ENCODE measurements at places on chromosomes 4 and X.
A peak's percentile ranks its signal among the peaks of the same experiment; 100 is the strongest.

DNA sequence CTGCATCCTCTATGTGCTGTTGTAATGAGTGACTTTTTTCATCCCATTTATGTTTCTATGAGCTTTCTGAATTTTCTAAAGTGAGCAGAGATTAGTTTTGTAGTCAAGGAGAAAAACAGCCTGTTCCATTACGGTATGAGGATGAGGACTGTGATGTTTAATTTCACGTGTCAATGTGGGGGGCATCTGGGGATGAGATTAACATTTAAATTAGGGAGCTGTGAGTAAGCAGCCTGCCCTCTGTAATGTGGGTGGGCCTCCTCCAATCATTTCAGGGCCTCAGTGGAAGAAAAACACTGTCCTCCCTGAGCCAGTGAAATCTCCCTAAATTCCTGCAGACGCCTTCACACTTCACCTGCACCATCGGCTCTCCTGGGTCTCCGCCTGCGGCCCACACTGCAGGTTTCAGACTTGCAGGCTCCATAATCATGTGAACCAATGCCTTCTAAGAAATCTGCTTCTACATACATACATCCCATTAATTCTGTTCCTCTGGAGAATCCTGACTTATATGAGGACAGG is 121.7 kb downstream of the AFAP1 start:
- no peak for DNase-seq

GRCh38 chr4:122662701-122663100 is 41.8 kb upstream of the IL21 start:
- no peak for DNase-seq

DNA sequence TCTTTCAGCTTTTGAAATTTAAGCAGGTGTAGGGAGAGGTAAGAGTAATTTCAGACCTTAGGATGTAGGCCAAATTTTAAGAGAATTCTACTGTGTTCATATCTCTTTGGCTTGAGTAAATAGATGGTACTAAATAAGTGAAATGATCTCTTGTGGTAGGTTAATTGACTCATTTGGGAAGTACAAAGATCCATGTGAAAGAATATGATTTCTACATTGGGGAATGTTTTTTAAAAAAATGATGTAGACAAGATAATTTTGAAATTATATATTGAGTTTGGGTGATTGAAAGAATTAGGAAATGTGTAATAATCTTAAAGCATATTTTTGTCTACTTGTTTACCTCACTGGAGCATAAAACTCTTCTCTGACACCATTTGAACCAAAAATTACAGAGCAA is 35.6 kb downstream of the RAPGEF2 start:
- no peak for DNase-seq

- DNase-seq = no peak
Measured at GRCh38 chrX:21487832-21488231, 113.6 kb downstream of the CNKSR2 start.

DNA sequence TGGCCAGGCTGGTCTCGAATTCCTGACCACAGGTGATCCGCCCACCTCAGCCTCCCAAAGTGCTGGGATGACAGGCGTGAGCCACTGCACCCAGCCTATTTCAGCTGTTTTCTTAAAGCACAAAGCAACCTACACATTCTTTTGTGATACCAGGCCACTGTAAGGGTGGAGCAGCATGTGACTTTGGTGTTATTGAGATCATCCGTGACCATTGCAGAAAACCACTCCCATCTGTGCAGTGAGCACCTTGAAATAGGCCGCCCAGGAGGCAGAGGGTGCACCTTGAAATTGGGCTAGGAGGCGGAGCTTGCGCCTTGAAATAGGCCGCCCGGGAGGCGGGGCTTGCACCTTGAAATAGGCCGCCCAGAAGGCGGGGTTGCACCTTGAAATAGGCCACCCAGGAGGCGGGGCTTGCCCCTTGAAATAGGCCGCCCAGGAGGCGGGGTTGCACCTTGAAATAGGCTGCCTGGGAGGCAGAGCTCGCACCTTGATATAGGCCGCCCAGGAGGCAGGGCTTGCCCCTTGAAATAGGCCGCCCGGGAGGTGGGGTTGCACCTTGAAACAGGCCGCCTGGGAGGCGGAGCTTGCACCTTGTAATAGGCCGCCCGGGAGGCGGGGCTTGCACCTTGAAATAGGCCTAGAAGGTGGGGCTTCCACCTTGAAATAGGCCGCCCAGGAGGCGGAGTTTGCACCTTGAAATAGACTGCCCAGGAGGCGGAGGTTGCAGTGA is 9.0 kb upstream of the SLC25A6 start:
- DNase-seq = no peak

- DNase-seq = no peak
Measured at GRCh38 chrX:100895365-100896075, 21.4 kb upstream of the NOX1 start.

DNA sequence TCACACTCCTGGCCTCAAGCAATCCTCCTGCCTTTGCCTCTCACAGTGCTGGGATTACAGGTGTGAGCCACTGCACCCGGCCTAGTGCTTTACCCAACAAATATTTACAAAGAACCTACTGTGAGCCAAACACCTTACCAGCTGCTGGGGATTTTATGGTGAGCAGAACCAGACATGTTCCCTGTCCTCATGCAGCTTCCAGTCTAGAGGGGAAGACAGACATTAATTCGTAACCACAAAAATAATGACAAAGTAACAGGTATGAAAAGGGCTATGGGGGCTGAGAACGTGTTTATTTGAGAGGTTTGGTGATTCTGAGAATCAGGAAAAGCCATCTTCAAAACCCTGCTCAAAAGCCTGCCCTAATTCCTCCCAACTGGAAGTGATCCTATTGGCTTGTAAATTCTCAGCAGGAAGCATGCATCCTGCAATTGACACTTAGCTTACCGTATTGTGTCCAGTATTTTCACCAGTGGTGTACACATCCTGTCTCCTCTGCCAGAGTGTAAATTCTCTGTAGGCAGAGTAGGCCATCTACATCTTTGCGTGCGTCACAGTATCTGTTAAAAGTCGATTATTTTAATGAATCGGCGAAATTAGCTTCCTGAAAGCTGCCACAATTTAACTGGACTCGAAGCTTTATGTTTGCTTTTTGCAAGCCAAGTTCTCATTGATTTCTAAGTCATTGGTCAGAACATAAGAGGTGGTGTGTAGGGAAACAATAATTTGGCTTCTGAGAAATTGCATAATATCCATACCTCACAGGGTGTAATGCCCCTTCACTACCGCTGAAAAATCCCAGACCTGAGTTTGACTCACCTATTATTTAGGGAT is 67.0 kb downstream of the TMEM156 start:
- DNase-seq = no peak

DNA sequence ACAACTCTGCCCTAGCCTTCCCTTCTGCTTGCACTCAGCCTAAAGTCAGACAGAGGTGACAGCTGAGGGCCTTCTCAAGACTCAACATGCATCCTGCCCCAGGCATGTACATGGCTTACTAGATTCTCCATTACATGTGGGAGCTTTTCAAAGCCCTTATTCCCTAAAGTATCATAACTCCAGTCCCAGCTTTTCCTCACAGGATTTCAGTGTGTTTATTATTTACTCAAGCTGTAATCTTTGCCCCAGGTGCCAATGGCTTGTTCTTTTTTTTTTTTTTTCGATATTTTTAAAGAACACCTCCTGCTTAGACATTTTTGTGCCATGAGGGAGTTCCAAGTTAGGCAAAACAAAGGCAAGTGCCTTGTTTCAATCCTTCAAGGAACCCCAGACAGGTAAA is 154.0 kb upstream of the RADX start:
- DNase-seq = no peak

- no peak for DNase-seq
Measured at GRCh38 chrX:38871129-38872029, 70.1 kb downstream of the MID1IP1 start.

DNA sequence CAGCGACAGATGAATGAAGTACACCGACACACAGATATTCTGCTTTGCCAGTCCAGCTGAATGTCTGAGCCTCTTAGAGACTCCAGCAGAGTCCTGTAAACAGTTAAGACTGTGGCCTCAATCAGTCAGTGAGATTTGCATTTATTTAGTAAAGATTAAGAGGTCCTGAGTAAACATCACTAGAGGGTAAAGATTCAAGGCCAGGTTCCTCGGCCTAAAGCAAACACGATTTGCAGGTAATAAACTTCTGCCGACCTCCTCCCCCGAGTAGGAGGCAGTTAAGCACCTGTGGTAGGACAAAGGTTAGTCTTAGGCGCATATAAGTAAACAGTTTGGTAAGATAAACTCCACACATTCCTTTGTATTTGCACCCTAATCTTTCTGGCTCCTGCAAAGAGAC is 99.6 kb downstream of the CFAP47 start:
- no peak for DNase-seq

DNA sequence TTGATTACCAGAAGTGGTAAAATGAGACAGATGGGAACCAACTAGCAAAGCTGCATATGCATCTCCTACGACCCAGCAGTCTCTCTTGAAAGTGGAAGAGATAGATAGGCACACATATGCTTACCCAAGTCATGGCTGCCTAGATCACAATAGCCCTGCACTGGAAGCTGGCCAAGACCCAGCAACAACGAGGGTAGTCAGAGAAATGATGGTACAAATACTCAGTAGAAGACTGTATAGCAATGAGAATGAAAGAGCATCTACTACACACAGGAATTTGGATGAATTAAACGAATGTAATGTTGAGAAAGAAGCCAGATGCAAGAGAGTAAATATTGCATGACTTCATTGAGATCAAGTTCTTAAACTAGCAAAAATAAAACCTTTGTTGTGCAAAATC is 100.3 kb upstream of the FAT1 start:
- no peak for DNase-seq

- no peak for DNase-seq
Measured at GRCh38 chr4:136687118-136687517, 845.2 kb downstream of the PCDH18 start.

DNA sequence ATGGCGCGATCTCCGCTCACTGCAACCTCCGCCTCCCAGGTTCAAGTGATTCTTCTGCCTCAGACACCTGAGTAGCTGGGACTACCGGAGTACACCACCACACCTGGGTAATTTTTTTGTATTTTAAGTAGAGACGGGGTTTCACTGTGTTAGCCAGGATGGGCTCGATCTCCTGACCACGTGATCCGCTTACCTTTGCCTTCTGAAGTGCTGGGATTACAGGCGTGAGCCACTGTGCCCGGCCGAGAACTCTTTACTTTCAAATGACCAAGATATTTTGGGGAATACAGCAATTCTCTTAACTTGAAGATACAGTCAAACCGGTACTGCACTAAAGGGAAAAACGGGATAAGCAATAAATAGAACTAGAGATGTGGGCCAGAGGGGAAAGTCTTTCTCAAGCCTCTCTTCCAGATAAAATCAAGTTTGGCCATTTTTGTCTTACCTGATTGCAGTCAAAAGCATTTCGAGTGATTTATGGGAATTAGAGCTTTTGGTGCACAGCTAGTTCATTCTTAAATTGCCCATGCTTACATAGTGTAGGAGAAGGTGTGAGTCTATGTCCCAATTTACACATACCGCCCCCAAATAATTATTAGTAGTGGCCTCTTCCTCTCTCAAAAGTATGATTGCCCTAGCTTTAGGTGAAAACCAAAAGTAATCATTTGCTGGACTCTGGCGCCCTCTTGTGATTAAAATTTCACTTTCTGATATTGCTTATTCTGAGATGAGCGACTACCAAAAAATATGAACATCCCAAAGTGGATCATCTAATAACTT is 53.2 kb upstream of the ABCG2 start:
- DNase-seq = peak; percentile 5

GRCh38 chrX:88135735-88136134 is 611.3 kb upstream of the CPXCR1 start:
- DNase-seq = no peak

- DNase-seq = no peak
Measured at GRCh38 chrX:19875050-19875431, 12.4 kb downstream of the SH3KBP1 start.

- no peak for DNase-seq
Measured at GRCh38 chrX:130994671-130995070, 63.5 kb upstream of the ARHGAP36 start.

DNA sequence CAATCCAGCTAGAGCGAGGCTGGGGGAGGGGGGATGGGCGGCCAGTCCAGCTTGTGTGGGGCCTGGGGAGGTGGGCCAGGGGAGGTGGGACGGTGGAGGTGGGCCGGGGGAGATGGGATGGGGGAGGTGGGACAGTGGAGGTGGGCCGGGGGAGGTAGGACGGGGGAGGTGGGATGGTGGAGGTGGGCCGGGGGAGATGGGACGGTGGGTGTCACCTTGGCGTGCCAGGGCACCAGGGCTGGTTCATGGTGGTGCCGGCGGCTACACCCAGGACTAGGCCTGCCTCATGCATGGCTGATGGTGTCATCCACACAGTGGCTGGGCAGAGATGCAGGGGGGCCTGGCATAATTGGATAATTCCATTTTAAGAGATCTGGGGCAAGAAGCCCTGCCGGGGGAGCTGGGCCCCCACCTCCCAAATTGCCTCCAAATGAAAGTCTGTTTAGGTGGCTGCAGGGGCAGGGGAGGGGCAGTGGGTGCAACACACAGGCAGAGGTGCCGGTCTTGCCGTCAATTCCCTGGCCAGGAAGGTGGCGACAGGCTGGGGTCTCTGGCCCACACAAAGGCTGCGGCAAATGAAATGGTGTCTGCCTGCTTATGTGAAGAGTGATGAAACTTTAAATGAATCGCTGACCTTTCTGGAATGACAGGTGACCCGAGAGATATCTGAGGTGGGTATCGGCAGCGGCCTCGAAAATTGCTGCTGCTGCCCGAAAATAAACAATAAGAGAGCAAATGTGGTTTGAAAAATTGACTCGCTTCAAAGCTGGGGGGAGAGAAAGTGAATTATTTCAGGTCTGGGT is 82.1 kb downstream of the FAM53A start:
- DNase-seq = no peak

- DNase-seq = no peak
Measured at GRCh38 chr4:56003606-56004005, 54.9 kb downstream of the CEP135 start.

- DNase-seq = no peak
Measured at GRCh38 chr4:78040431-78040830, 16.7 kb upstream of the FRAS1 start.

GRCh38 chr4:41418444-41418843 is 119.5 kb upstream of the LIMCH1 start:
- no peak for DNase-seq

DNA sequence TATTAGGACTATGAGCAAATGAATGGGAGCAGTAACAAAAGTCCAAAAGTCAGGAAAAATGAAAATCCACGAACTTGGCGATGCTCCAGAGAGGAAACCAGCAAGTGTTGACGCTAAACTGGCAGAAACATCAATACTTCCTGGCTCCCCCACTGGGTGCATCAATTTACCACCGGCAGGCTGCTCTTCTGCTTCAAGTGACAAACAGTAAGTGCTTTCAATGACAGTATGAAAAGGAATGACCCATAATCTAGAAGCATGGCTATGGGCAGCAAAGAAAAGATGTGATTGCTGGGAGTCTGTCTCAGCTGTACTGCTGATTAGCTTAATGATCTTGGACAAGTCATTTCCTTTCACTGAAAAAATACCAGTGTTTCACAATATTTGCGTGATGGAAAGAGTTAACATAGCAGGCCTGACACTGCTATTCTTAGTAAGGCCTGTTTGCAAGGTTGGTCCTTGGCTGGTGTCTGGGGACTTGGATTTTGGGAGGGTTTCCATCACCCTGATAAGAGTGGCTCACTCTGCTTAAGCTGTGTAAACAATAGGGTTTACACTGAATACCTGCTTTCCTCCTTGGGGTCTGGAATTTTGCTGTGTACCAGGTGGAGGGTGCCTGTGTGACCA is 8.7 kb downstream of the ATP11C start:
- no peak for DNase-seq

- DNase-seq = no peak
Measured at GRCh38 chrX:71057848-71058530, 10.1 kb downstream of the SNX12 start.

- DNase-seq = no peak
Measured at GRCh38 chr4:156746111-156746510, 225.5 kb downstream of the PDGFC start.

GRCh38 chr4:146334862-146335449 is 120.6 kb downstream of the REELD1 start:
- no peak for DNase-seq

GRCh38 chr4:151165205-151166000 is 66.0 kb downstream of the RPS3A start:
- no peak for DNase-seq
